ENCODE measurements at places on chromosomes 1 and 21.

DNA sequence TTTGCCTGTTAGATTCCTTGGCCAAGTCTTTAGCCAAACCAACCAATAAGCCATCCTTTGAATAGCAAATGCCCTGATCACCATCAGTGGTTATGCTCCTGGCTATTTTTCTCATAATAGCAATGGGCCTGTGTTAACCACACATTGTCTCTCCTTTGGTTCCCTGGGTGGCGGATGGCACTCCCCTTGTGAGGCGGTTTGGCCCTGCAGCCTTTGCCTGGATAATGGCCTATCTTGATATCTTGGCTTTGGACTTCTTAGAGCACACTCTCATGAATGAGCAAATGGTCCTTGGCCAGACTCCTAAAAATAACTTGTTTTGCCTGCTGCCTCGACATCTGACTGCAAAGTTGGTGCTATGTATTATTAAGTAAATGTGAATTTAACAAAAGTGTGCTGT lies 22.4 kb upstream of the ZBTB18 start:
- DNase-seq: no peak

- no peak for DNase-seq
These were observed 207.4 kb downstream of the GABPA start for GRCh38 chr21:25942135-25942534.

DNA sequence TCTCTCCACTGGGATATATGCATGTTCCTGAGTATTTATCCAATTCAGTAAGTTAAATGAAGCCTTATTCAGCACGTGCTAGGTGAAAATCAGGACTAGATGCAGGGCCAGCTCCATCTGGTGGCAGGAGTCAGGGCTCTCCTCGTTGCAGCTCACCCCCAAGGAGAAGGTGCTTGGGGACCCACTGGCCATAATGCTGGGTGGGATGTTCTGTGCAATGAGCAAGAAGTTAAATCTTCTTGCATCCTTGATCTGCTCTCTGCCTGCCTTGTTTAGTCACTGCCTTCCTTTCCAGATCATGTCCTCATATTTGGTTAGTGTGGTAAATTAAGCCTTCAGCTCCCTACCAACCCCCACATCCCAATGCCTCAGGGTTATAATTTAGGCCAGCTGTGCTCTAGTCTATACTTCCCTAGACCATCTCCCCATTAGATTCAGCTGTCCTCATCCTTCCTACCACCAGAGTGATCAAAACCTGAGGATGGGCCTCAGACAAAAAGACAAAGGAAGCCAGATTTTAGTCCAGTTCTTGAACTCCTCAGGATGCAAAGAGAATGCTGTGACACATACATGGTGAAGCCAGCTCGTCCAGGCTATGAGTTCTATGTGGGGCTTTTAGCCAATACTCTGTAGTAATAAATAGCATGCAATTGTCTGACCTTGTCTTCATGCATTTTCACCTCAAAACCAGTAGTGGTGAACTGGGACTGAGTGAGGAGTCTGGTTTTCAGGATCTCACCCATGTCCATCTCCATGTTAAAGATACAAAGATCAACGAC lies 55.9 kb downstream of the SEC16B start:
- no peak for DNase-seq

- DNase-seq: no peak
These were observed 341.0 kb downstream of the SMYD3 start for GRCh38 chr1:246165826-246166709.

DNA sequence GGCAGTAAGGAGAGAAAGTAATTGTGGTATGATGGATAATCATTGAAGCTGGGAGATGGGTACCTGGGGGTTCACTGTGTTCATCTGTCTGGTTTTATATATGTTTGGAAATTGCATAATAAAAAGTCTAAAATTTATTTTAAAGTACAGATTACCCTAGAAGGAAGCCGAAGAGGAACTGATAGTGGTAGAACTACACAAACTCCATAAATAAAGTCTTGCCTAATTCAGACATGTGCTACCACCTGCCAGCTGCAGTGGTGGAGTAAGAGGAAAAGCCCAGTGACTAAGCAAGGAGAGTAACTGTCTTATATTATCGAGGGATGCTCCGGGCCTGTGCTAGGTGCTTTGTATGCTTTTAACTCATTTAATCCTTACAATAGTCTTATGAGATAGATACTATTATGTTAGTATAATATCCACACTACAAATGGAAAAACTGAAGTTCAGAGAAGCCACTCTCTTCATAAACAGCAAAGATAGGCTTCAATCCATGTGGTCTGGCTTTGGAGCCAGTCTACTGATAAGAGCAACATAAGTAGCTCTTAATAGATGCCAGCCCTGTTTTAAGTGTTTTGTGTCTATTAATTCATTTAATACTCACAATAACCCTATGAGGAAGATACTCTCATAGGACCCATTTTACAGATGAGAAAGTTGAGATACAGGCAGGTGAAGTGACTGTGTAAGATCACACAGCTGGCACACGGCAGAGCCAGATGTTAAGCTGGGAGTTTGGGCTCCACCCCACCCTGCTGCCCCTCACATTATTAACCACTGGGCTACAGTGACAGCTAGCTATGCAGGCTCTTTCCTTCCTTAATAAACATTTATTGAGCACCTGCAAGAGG lies 56.8 kb upstream of the HNRNPU start:
- DNase-seq: no peak

DNA sequence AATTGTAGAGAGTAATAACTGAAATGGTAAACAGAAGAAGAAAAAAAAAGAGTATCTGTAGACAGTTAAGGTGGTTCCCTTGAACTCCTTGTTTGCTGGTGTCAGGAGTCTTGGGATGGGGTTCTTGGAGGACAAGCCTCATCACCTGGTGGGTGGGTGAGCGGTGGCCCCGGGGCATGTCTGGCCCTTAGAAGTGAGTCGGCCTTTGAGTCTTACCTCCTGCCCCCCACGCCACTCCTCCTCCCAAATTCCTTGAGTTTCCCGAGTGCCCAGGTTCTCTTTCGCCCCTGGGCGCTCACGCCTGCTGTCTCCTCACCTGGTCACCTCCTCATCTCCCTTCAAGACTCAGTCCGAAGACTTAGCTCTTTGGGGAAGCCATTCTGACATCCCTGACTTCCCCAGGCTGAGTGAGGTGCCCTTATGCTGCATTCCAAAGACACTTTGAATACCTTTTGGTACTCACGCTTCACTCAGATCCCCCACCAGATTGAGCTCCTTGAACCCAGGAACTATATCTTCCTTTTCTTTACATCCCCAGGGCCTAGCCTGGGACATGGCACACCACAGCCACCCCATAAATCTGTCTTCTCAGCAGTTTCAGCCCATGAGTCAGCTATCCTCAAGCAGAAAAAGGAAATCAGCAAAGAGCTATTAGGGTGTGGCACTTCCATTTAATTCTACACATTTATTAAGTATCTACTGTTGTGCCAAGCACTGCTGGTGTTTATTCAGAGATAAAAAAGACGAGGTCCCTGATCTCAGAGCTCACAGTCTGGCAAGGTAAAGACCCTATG lies 13.5 kb upstream of the IKBKE start:
- DNase-seq: no peak

DNA sequence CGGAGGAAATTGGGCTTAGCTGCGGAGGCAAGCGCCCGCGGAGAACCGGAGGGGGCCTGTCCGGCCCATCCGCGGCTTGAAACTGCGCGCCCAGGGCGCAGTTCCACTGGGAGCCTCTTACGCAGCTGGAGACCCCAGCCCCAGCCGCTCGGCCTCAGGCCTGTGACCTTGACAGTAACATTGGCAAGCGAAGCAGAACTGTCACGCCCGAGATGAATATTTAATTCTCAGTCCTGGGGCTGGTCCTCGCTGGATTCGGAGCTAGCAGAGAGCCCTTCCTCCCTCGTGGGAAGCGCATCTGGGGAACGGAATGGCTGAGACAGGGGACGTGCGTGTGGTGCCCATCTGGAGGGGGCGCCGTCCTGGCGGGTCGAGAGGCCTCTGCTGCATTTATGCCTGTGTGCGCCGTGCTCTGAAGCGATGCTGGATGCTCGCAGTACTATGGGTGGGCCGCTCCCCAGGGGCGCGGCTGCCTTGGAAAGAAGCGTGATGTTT lies 928 bp downstream of the SLC6A17 start:
- no peak for DNase-seq

Data from activated naive CD8-positive, alpha-beta T cell treated with anti-CD3 and anti-CD28 coated beads for 36 hours (primary cell).